Myocyte (in vitro differentiated cells): ENCODE measurements at places on chromosomes 6 and 20.

- DNase-seq, result no peak
These were observed 20.8 kb downstream of the RALGAPA2 start for GRCh38 chr20:20691477-20692235.

DNA sequence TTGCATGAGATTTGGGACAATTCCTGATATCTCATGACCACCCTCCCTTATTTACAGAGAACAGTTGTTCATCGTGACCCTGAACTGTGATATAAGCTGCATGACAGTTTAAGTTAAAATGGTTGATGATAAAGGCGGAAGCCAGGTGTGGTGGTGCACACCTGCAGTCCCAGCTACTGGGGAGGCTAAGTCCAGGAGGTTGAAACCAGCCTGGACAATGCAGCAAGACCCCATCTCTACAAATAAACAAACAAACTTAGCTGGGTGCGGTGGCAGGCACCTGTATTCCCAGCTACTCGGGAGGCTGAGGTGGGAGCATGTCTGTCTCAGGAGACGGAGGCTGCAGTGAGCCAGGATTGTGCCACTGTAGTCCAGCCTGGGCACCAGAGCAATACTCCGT is 24.1 kb downstream of the COL20A1 start:
- DNase-seq, result no peak

DNA sequence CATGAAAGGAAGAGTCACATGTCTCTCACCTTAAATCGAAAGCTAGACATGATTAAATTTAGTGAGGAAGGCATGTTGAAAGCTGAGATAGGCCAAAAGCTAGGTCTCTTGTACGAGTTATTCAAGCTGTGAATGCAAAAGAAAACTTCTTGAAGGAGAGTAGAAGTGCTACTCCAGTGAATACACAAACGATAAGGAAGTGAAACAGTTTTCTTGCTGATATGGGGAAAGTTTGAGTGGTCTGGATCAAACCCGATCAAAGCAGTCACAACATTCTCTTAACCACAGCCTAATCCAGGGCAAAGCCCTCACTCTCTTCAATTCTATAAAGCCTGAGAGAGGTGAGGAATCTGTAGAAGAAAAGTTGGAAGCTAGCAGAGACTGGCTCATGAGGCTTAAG is 1.9 kb upstream of the TPD52L1 start:
- DNase-seq, result no peak

DNA sequence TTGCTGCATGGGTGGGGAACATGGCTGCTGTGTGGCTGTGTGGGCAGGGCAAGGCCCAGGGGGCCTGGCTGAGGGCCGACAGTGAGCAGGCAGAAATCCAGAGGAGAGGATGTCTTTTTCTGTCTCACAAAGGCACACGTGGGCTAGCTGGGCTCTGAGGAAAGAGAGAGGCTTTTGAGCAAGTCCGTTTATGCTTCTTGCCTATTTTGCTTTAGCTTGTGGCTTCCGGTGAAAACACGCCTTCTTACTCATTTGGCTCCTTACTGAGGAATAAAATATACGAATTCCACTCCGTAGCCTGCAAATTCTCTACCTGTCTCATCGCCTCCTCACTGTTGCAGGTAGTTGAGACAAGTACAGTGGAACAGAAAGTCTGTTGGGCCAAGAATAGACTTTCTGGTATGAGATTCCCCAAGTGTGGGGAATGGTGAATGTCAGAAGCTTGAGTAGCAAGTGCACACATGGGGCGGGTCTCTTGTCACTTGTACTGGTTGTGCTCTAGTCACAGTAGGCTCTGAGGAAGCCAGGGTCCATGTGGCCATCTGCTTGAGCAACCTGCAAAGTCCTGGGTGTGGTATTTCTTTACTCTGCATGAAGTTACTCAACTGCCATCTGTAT is 28.4 kb downstream of the WRNIP1 start:
- no peak for DNase-seq

GRCh38 chr6:75217193-75217592 is 11.3 kb upstream of the COL12A1 start:
- DNase-seq, result peak; percentile 39

- no peak for DNase-seq
These were observed 21.9 kb upstream of the SCUBE3 start for GRCh38 chr6:35191889-35192288.

GRCh38 chr6:158500016-158500735 is 59.7 kb upstream of the TMEM181 start:
- DNase-seq, result peak; percentile 96

DNA sequence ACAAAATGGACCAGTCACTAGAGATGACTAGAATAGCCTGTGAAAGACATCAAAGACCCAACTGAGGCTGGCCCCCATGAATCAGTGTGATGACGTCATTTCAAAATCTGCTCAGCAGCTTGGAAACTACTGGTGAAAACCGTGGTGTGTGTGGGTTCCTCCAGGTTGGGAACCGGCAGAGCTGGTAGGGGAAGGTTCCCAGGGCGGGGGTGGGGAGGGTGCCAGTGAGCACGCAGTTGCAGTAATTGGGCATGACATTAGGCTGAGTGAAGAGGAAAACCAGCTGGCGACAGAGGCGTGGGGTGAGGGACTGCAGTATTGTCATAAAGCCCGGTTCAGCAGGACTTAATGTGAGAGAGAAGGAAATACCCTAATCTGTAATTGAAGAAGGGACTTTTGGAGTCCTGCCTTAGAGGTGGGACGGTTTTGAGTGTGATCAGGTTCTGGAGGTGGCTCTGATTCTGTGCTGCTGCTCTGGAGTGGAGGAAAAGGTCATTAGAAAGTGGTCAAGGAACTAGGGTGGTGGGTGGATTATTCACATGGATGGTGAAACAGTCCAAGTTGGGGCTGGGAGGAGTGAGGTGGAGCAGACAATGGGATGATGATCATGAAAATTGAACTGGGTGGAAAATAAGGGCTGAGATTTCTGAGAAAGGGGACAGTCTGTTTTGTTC is 52.0 kb upstream of the MTHFD1L start:
- peak; percentile 3 for DNase-seq

DNA sequence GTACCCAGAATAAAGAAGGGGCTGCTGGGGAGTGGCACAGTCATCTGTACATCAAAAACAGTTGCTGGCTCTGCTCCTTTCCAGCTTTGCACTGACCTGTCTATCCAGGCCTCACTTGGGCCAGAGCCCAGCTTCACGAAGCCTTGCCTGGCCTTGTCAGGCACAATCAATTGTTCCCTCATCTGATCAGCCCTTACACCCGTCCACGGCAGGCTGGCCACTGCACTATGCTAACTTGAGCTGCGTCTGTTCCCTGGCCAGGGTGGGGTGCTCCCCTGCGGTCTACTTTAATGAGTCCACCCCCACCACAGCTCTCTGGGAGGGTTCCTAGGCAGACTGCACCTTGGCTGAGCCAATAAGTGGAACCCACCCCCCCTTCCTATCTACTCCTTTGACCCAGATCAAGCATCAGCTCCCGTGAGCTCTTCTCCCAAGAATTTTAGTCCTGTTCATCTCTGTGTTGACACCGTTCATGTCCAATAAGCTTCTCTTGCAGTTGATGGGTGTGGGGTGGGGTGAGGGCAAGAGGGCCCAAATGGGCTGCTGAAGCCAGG is 74.3 kb upstream of the MLN start:
- DNase-seq, result no peak

GRCh38 chr20:51335329-51335841 is 207.1 kb downstream of the NFATC2 start:
- DNase-seq, result peak; percentile 65

- DNase-seq, result peak; percentile 80
These were observed 52.4 kb upstream of the TINAG start for GRCh38 chr6:54255886-54256285.

DNA sequence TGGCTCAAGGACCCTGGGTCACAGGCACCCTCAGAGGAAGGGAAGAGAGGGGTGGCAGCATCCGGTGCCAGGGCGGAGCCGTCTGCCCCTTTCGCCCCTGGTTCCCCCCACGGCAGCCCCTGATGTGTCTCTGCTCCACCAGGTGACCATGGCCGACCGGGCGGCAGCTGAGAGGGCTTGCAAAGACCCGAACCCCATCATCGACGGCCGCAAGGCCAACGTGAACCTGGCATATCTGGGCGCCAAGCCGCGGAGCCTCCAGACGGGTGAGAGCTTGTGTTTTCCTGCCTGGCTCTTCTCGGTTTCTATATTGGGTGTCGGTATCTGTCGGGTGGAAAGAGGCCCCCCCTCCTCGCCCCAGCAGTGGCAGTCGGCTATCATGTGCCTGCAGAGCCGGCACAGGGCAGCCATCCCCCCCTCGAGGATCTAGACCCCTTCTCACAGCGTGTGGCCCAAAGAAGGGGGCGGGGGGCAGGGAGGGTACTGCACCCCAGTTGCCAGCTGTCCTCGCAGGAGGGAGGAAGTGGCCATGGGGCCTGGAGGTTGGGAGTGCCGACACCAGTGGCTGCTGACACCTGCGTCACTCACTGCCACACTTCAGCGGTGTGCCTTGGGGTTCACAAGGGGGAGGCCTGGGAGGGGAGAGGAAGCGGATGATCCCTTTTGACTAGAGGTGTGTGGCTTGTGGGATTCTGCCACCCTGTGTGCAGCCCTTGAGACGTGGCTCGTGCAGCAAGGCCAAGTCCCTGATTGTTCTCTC is 1.5 kb downstream of the RBM38 start:
- no peak for DNase-seq

DNA sequence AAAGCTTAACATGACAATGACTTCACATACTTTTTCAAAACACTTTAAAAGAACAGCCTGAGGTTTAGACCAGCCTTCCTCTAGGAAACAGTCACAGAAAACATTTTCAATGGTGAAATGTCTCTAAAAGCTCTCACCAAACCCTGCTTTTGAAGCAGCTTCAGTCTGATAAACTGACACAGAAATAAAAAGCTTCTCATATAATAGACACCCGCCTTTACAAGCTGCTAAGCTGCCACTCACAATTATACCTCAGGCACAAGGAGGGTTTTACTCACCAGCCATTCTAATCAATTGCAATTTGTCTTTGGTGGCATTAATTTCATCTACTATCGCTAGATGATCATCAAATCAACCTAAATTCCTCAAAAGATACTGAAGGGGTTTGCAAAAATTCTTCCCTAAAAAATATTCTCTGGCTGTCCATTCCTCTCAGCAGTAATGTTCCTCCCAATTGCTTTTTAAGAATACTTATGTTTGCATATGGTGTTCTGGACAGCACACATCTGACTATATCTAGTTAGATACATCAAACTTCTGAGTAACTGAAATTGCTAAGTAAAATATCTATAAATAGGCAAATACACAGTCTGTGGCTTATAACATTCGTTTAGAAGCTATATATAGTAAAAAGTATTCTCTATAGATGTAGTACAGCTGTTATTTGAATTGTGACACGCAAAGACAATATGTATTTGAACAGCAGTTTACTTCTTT is 29.4 kb downstream of the KIF13A start:
- DNase-seq, result no peak

- no peak for DNase-seq
These were observed 11.9 kb upstream of the PLAGL1 start for GRCh38 chr6:144019929-144020328.

- DNase-seq, result peak; percentile 30
These were observed 51.2 kb downstream of the BMP6 start for GRCh38 chr6:7777074-7777473.

DNA sequence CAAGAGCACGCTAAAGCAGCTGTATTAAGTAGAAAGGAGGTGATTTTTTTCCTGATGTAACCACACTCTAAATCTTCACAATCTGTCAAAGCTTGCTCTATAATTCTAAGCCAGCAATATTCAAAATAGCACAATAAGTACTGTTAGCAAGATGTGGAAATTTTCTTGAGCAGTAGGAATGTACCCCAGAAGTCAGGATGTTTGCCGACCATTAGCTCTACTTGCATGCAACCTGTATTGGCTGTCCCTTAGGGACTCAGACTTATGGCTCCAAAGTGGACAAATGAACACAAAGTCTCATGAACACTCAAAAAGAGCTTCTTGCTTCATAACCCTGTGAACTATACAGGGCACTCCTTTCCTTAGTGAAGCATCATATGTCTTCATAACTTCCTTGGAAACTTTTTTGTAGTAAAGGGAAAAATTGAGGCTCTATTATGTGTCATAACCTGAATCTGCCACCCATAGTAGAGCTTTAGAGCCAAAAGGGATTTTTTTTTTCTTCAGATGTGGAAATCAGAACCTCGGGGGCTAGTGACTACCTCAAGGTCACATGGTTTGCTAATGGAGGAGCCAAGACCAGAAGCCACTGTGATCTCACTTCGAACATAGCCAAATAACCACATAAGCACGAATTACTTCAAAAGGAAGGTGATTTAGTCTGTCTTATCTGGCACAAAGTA is 54.5 kb downstream of the ADGRG6 start:
- DNase-seq, result no peak

- peak; percentile 78 for DNase-seq
These were observed 21.1 kb downstream of the RTN4IP1 start for GRCh38 chr6:106608080-106608668.

GRCh38 chr20:3262566-3262965 is 23.6 kb upstream of the SLC4A11 start:
- no peak for DNase-seq

GRCh38 chr6:25250878-25251277 is 28.3 kb upstream of the CARMIL1 start:
- DNase-seq, result peak; percentile 40

DNA sequence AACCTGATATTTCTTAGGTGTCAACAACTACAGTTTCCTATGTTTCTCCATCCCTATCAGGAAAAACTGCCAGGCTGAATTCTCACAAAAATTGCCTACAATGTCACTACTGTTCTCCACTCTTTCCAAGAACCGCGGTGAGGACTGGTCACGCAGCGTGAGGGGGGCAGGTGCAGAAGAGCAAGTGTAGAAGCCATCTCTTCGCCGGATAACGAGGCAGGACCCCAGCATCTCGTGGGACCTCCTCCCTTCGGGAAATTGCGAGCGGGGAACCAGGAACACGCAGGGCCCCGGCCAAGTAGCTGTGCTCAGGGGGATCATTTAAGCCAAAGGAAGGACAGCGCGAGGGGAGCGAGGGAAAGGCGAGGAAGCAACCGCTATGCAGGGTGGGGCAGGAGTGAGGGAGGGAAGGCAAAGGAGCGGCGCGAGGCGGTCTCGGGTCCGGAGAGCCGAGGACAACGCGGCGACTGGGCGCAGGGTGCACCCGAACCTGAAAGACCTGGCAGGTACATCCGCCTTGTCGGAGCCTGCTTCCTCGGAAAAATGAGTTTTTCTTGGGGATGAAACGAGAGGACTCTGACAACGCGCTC is 559 bp downstream of the APMAP start:
- DNase-seq, result peak; percentile 39

DNA sequence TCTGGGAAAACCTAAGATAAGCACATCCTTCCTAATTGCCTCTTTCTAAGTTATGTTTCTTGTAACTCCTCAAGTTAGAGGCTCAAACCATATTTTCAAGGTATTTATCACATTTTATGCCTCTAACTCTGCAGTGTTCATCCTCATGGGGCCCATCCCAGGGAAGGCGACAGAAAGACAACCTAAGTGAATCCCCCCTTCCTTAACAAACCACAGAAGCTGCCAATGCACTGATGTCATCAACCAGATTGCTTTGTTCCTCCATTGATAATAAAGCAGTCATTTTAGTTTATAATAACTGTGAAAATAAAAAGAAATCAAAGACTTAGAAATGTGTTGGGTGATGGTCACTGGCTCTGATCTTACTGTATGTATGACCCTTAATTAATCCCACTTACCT is 119.5 kb upstream of the TCF21 start:
- DNase-seq, result peak; percentile 30

DNA sequence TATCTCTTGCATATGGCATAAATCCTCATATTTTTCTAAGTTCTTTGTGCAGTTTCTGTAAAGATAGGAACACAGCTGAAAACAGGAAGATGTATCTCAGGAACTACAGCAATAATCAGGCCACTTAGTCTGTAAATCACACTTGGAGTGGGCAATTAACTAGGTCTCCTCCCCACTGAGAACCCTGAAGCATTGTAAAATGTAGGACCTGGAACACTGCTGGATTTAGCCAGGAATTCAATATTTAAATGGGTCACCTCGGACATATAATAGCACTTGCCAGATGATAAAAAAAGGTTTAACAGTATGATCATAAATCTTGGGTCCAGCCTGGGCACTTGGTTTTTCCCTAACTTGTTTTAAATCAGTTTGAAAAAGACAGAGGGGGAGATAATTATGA is 155.0 kb downstream of the GRM1 start:
- DNase-seq, result no peak
